HL-60 (cell line): ENCODE measurements at places on chromosomes 2 and 18.

GRCh38 chr2:1625281-1626001 is 118.9 kb downstream of the PXDN start:
- DNase-seq = no peak

GRCh38 chr2:27583390-27583915 is 611 bp downstream of the ZNF512 start:
- peak; percentile 35 for DNase-seq

GRCh38 chr2:206075113-206075512 is 10.9 kb downstream of the INO80D start:
- DNase-seq = no peak

- DNase-seq = no peak
Measured at GRCh38 chr2:69644506-69644979, 1.0 kb upstream of the AAK1 start.

- DNase-seq = no peak
Measured at GRCh38 chr2:140895378-140895777, 1235.4 kb downstream of the LRP1B start.

- no peak for DNase-seq
Measured at GRCh38 chr2:68237976-68238580, 14.3 kb downstream of the PPP3R1 start.

- DNase-seq = no peak
Measured at GRCh38 chr2:58156780-58157179, 84.3 kb downstream of the FANCL start.

GRCh38 chr2:149622343-149622742 is 34.8 kb upstream of the MMADHC start:
- no peak for DNase-seq

DNA sequence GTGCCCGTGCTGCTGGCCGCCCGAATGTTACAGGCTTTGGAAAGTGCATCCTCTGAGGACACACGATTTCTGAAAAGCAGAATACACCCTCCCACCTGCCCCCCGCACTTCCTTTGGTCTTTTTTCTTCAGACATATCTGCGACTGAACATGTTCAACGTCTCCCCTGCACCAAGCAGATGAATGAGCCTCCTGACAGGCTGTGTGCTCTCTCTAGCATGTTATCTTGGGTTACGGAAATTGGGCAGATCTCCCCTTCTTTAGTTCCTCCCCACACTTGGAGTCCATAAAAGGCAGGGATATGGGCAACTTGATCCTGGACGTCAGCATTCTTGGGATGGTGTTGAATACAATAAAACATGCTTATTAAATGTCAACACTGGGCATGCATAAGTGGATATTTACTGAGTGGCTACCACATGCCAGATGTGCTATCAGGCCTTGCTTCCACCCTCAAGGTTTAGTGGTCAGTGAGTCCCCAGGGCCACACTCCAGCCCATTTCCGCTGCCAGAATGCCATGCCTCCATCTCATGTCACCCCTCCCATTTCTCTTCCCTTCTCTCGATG is 130.4 kb downstream of the TRIM43 start:
- DNase-seq = no peak
